Stimulated activated CD4-positive, alpha-beta T cell treated with anti-CD3 and anti-CD28 coated beads, TNF-alpha, amount 100 ng/mL, for 1 hour (primary cell): ENCODE measurements at places on chromosomes 1 and 21.

GRCh38 chr1:158644449-158644848, 39.4 kb downstream of the OR10Z1 start:
- no peak for DNase-seq

DNA sequence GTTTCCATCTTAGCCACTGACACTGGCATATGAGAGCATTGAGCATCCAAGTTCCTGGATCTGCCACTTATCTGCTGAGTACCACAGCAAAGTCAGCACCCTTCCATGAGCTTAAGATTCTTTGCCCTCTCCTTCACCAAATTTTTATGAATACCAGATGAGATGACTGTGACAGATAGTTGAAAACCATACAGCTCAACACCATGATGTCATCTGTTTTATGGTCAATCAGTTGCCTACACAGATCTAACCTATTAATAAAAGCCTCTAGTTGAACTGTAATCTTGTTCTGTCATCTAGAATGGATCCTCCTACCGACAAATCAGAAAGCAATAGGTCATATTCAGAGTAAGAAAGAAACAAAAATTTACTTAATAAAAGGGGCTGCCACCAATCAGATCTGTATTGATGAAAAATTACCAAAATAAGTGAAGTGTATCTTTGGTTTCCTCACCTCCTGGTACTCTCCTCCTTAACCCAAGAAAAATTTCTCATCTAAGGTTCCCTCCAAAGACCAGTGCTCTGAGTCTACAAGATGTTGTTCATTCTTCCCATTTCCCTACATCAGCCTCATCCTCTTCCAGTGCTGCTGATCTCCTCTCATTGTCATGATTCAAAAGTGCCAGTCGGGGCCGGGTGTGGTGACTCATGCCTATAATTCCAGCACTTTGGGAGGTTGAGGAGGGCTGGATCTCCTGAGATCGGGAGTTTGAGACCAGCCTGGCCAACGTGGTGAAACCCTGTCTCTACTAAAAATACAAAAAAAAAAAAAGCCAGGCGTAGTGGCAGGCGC, 138.8 kb upstream of the CTTNBP2NL start:
- no peak for DNase-seq

DNA sequence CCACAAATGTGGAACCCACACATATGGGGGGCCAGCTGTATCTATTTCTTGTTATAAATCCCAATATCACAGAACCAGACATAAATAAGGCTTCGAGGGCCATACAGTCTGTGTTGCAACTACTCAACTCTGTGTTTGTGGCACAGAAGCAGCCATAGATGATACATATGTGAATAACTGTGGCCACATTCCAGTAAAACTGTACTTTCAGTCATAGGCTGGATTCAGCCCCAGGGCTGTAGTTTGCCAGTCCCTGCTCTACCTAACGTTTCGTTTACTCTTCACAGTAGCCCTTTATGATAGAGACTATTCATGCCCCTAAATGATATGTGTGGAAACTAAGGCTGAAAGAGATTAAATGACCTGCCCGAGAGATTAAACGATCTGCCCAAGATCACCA, 48.7 kb downstream of the FHAD1 start:
- no peak for DNase-seq

GRCh38 chr21:45155910-45156309, 81.5 kb downstream of the ADARB1 start:
- DNase-seq = no peak

GRCh38 chr1:179029321-179029759, 3.6 kb downstream of the FAM20B start:
- no peak for DNase-seq
